ENCODE measurements at places on chromosomes 2 and 18.

DNA sequence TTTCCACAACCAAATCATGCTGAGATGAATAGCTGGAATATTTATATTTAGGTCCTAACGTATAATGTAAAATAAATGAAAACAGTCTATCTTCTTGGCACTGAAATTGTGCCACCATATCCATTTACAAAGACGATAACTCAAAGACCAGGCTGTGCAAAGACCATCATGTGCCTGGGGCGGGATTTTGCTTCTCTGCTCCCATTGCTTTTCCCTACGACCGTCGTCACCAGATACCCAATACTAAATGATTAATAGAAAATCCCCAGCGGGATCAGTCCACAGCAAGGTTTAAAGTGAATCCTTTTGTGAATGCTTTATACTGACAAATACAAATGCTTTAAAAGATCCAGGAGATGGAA, 194.3 kb upstream of the ARL4C start:
- no peak for DNase-seq

- DNase-seq, result no peak
Observed at GRCh38 chr2:173574324-173575112, 219.8 kb downstream of the CDCA7 start.

DNA sequence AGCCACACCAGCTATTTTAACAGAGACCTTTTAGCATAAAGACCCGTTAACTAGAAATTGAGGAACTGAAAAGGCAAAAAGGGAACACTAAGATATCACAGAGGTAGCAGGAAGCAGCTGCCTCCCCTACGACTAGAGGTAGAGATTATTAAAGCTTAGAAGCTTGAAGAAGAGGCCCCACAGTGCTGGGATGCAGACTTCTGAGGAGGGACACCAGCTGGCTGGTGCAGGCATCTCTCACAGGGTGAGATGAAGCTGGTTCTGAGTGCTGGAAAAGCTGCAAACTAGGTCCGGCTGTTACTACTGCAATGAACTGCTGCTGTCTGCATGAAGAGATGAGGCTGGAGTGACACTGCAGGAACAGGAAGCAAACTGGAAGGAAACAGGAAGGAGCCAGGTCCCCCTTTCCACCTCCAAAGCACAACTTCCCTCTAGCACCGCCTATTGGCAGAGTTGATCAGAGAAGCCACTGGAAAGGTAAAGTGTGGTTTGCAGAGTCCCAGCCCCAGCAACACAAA, 61.2 kb upstream of the MRPS9 start:
- no peak for DNase-seq

DNA sequence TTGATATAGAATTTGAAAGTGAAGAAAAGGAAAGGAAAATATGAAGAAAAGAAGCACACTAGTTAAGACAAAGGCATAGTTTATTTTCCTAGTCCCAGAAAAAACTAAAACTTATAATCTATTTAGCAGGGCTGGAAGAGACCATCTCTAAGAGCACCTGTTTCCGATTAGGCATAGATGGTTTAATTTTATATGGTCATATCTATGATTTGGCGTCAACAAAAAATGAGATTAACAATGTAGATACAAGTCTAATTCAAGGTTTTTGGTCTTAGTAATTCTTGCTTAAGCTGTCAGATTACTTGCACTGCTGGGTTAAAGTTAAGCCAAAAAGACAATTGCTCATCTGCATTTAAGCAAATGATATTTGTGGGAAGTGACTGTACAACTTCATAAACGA, 502.5 kb upstream of the FSHR start:
- DNase-seq, result no peak

DNA sequence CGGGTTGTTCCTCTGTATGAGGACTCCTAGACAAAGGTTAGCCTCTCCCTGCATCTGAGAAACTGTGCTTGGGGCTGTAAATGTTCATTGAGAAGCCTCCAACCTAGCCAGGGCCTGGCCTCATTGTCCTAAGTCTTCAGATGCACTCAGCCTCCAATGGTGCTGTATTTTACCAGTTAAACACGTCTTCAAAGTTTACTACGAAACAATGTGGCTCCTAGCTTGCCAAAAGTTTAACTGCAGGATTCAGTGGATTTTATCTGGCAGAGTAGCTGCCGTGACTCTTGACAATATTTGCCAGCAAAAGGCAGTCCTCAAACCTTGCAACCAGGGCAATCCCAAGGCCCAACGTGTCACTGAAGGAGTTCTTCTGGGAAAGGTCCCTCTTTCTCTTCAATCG, 1.1 kb downstream of the PID1 start:
- DNase-seq, result no peak

- DNase-seq, result no peak
Observed at GRCh38 chr18:7856116-7856515, 289.0 kb downstream of the PTPRM start.

- no peak for DNase-seq
Observed at GRCh38 chr2:69482471-69482870, 45.2 kb upstream of the NFU1 start.

DNA sequence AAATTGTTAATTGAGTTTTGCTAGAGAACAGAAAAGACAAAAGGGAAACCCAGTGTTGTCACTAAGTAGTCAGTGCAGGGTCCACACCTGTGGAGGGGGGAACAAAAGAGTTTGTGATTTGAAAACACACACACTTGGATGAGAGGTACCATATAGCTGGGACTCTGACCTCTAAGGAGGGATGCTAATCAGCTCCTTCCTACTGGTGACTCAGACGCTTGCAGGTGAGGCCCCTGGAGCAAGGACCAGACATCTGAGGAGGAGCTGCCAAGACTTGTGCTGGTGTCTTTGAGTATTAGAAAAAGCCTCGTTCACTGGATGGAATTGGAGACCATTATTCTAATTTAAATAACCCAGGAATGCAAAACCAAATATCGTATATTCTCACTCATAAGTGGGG, 146.4 kb upstream of the MAP2 start:
- no peak for DNase-seq

DNA sequence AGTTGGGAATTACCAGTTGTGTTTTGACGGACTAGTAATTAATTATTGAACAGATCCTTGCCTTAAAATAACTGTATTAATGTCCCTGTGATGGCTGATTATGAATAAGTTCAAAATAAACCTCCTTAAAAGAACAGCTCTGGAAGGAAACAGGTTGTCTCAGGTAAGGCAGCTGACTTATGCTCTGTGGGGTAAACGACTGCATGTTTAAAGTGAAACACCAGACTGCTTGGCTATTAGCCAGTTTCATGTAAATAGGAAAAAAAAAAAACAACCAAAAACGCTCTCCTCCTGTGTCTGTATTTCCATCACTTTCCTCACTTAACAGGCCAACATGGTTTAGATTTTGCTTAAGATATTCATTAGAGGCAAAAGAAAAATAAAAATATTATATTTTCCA, 243.6 kb downstream of the TMEM182 start:
- DNase-seq, result no peak

- no peak for DNase-seq
Observed at GRCh38 chr18:48361801-48362200, 47.4 kb downstream of the ZBTB7C start.

GRCh38 chr18:44680273-44681075, at the start of gene SETBP1:
Gene SETBP1 (plus strand): TSS chr18:44680888. CDS start chr18:44701347, 20,459 bp downstream.
- peak; percentile 24 for DNase-seq

- no peak for DNase-seq
Observed at GRCh38 chr18:30712383-30712782, 330.2 kb downstream of the DSC3 start.

DNA sequence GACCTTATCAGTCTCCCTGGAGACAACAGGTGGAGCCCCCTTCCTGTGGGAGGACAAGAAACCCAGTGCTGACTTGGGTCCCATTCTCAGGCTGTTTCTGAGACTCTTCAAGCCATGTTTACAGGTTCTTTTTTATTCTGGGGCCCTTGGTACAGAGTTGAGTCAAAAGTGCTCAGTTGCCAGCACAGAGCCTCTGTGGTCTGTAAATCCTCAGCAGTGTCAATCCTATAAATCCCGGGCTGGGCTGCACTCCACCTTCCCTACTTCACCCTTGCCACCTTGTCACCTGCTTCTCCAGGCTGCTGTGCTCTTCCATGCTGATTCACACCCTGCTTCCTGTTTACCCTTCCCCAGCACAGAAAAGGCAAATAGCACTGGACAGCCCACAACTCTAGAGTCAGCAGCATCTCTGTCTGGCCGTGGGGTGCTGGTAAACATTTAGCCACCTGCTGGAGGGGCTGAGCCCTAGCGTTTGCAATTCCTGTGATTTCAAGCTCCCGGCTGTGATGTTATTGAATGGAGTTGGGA, 74.7 kb downstream of the TNFRSF11A start:
- DNase-seq, result no peak

DNA sequence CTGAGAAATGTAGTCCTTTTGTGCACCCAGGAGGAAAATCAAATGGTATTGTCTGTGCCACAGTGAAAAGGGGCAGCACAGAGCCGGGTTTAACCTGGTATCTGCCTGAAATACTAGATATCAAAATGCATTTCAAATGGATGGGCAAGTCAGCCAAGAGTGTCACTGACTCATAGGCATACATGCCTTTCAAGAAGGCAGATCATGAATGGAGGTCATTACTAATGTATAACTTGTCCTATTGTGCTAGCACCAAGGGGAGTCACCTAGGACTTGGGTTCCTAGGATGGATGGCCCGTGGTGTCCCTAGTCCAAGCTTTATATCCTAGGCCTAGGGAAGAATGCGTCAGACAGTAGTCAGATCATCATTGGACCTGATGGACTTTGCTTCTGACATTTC, 49.9 kb downstream of the TCF7L1 start:
- DNase-seq, result no peak

DNA sequence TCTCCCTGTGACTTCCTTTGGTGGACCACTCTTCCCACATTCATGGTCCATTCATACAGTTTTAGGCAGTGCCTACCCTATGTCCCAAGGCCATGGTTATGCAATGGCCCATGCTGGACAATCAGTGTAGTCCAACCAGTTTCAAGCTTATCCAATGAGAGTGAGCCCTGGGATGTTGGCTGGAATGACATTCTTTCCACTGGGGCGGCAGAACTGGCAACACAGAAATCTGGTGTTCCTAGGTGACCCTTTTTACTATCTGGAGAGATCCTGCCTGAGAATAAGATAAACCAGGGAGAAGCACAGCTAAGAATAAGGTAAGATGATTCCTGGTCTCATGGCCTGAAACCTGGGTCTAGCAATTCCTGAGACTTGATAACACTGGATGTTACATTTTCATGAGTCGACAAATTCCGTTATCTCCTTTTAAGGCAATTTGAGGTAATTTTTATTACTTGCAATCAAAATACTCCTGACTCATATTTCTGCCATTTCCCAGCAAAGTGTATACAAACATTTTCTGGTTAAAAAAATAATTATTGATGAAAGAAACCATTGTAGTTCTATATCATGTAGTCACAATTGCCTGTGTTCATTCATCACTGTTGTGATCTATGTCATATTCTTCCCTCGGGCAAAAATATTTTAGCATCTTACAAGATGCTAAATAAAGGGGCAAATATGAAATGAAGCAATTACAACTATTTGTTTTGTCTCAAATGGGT, 271.5 kb upstream of the LYPD1 start:
- no peak for DNase-seq

DNA sequence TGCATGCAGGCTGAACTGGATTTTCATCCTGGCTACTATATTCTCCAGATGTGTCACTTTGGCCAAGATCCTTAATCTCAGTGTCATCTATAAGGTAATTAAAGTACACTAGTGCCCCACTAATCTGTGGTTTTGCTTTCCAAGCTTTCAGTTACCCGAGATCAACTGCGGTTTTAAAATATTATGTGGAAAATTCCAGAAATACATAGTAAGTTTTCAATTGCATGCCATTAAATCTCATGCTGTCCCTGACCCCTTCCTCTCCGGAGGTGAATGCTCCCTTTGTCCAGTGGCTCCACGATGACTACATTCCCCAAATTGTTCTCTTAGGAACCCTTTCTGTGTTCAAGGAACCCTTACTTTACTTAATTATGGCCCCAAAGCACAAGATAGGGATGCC, 5.3 kb upstream of the TYMS start:
- DNase-seq, result no peak

- DNase-seq, result no peak
Observed at GRCh38 chr2:149528983-149529382, 58.6 kb downstream of the MMADHC start.

DNA sequence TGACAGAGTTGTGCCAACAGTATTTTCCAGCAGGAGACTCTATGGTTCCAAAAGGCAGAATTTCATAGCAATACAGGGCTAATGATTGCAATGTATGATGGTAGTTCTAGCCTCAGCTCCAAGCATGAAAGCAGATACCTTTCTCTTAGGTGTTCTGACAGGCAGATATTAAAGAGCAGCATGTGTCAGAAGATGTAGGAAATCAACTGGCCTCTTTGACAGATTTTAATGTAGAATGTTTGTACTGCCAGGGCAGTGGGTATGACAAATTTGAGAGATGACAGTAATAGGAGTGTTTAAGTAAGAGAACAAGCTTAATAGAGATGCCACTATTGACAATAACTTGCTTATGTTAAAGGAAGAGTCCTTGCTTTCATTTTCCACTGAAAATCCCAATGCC, 21.5 kb upstream of the VWC2L start:
- no peak for DNase-seq

- DNase-seq, result no peak
Observed at GRCh38 chr2:234754126-234754525, 197.7 kb upstream of the SH3BP4 start.

DNA sequence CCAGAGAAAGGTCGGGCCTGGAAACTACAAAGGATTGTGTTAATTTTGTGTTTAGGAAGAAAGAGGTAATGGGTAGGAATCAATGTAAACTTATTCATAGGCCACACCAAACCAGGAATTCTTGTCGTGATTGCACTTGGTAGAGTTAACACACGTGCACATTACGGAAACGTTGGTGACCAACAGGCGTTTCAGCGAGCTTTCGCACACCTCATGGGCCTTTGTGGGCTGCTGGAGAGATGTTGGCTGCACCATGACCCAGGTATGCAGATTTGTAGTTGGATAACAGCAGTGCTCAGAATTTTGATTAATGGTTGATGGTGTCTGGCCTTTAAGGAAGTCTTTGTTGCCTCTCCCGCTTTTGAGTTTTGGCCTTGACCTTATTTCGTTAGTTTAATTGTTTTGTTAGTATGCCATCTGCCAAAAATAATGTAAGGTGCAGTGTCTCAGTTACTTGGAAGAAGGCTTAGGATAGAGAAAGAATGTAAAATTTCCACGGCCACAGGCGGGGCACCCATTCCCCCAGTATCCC, 1.9 kb downstream of the ZNF236 start:
- DNase-seq, result no peak
